ENCODE measurements at places on chromosomes 3 and 15.

GRCh38 chr15:40016224-40016865, 22.6 kb downstream of the SRP14 start:
- no peak for DNase-seq

GRCh38 chr3:70518356-70518755, 205.9 kb upstream of the MDFIC2 start:
- no peak for DNase-seq

DNA sequence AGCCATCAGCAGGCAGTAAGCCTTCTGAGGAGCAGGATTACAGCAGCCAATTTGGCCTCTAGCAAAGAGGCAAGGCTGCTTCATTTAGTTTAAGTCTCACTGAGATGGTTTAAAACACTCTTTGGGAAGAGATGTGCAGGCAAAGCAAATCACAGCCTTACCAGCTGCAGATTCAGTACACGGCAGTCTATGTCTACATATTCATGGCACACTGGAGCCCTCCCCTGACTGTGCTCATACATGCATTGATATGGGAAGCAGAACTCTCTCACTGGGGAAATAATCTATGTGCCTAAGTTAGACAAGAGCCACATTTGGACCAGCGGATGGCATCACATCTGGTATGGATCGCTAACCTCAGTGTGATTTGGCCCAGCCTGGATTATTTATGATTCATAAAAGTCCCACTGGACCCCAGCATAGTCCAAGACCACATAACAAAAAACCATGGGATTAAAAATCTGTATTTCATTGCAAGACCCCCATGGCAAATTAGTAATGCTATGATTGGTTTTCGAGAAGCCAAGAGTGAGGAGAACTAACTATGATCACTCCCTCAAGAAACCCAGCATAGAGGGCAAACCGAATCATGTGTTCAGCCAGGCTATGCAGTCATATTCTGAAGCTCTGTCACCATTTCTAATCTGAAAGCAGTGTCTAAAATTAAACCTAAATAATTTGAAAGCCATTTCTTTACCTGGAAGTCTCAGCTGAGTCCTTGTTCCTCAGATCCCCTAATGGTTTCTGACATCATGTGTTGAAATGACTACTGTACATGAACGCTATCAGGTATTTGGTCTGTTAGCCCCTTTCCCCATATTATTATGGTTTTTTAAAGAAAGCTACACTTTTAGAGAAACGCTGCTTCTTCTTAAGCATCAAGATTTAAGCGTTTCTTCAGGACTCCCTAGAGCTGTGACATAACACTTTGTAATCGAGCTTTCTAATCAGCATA, 1.2 kb downstream of the PRICKLE2 start:
- no peak for DNase-seq

DNA sequence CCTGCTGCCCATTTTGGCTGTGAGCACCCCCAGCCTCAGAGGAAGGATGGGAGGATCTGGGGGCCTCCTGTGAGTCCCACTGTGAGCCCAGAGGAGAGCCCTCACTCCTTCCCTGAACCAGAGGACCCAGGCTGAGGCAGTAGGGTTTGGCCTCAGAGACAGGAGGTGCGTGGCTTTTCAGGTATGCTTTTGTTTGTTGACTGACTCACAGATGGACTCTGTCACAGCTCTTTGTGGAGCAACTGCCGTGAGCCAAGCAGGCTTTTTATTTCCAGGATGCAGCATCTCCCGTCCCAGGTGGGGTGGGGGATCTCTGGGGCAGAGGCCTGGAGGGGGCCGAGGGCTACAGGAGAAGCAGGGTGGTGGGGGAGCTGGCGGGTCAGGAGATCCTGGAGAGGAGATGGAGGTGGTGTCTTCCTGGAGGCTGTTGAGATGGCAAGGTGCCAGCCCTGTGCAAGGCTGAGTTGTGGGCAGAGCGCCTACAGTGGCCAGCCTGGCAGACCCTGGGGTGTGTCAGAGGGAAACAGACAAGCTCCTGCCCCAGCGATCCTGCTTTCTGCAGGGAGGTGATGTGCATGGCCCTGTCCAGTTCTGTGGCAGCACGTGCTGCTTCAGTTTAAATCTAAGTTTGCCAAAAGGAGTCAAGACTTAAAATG, 24.0 kb downstream of the PLXNA1 start:
- no peak for DNase-seq

DNA sequence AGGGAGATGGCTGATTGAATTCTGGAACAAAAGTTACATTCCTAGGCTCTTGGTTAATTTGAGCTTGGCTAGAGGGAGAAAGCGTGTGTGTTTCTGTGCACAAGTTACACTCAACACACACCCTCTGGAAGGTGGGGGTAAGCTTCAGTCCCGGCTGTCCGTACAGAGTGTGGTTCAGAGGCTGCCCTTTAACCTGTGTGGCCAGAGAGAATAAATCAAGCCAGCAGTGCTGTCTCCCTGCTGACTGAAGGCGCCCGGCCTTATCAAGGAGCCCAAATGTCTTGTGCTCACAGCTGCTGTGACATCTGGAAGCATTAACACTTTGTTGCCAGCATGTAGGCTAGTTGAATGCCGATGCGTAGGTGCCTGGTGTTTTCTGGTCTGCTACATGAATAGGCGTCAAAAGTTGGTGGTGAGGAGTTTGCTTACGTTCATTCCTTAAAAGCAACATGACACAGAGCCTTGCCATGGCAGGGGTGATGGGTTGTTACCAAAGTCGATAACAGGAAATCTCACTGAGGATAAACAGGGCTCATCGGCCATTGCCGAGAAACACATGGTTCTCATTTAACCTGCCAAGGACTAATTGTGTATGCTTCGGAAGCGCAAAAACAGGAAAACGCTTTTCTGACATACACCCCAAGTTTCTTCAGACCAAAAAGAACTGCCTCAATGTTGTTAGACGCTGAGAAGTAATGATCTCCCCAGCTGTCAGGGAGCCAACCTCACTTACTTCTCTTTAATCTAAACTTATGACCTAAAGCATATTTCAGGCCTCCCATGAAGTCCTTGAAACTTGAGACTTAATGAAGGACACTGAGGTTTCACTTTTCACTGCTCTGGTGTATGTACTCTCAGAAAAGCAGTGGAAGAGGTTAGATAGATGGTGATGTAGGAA, 95.8 kb upstream of the CTDSPL start:
- no peak for DNase-seq

DNA sequence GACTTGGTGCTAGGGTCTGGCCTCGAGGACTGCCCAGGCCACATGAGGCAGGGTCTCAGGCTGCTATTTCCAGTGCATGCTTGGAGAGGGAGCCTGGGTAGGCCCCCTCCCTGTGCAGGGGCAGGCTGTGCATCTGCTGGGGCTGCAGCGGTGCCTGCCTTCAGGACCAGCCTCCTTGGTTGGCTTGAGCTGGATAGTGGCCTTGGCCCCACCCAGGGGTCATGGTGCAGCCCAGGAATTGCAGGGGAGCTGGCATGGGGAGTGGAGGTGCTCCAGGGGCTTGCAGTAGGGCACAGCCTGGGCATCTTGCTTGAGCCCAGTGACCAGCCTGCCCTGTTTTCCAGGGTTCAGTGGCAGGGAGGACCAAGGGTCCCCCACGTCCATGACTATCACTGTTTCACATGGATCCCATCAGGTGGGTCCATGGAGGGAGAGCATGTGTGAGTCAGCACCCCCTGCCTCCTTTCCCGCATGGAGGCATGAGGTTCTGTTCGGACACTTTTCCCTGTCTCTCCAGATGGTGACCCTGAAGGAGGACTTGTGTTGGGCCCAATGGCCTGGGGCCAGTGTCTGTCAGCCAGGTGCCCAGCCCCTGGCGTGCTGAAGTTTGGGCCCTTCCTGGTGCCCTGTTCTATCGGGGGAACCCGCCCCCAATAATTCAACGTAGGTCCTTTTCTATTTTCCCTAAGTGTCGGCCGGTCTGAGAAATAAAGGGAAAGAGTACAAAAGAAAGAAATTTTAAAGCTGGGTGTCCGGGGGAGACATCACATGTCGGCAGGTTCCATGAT, 218.6 kb downstream of the SNRPN start:
- no peak for DNase-seq

All from NCI-H2081 treated with DMSO at 0.1 percent for 48 hours (cell line).